ENCODE measurements at places on chromosomes 13 and 19. TPM values are rescaled to one million over a fixed set of nuclear protein-coding genes. Genes with fewer than 3 reads are reported as not detected.

DNA sequence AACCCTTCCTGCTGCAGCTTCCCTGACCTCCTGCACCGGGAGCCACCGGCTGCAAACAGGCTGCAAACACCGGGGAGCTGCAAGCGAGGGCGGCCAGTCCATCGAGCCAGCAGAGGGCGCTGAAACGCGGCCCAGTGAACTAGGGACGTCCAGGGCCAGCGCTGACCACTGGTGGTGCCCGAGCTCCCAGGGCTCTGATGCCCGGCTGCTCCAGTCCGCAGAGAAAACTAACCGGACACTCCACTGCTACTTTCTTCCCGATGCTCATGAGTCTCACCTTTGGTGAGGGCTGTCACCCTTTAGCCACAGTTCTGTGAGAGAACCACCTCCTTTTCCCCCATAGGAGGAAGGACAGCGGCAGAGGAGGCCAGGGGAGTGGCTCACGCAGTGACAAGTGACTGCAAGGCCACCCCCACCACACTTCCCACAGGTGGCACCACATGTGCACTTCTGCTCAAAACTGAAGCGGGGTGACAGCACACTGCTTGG is 82.8 kb upstream of the MTIF3 start:
- DNase-seq = peak; percentile 57

GRCh38 chr19:575527-576506 is 3.4 kb downstream of the BSG start:
- peak; percentile 41 for DNase-seq

The SHD gene
- total RNA-seq = 0.94 TPM

DNA sequence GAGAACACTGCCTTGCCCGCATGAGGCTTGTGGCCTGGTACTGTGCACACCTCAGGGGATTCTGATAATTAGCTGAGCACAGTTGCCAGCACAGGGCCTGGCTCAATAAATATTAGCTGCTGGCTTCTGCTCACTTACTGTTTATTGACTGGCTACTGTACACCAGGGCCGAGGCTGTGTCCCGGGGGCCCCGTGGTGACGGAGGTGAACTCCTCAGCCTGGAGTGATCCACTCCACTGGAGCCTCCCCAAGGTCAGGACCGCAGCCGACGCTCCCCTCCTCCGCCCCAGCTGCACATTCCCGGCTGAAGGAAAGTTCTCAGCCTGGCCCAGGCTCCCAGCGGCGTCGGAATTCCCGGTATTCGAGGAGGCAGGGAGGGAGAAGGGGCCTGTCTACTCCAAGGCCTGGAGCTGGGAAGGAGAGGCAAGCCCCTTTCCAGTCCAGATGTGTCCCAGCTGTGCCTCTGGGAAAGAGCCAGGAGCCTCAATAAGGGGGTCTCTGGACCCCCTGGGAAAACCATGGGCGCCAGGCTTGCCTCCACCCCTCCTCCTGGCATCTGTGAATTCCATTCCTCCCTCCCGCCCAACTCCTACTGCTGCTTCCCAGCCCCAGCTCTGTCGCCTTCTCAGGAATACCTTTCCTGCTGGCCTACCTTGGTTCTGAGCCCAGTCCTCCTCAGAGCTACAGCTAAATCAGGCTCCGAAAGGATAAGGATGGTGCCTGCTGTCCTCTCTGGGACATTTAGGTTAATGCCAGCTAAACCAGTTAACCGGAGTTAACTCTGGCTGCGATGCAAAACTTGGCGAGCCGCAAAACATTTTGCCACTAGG is 7.3 kb downstream of the RPS16 start:
- DNase-seq = no peak

GRCh38 chr13:45833663-45834375 is 17.7 kb downstream of the SIAH3 start:
- DNase-seq = no peak

DNA sequence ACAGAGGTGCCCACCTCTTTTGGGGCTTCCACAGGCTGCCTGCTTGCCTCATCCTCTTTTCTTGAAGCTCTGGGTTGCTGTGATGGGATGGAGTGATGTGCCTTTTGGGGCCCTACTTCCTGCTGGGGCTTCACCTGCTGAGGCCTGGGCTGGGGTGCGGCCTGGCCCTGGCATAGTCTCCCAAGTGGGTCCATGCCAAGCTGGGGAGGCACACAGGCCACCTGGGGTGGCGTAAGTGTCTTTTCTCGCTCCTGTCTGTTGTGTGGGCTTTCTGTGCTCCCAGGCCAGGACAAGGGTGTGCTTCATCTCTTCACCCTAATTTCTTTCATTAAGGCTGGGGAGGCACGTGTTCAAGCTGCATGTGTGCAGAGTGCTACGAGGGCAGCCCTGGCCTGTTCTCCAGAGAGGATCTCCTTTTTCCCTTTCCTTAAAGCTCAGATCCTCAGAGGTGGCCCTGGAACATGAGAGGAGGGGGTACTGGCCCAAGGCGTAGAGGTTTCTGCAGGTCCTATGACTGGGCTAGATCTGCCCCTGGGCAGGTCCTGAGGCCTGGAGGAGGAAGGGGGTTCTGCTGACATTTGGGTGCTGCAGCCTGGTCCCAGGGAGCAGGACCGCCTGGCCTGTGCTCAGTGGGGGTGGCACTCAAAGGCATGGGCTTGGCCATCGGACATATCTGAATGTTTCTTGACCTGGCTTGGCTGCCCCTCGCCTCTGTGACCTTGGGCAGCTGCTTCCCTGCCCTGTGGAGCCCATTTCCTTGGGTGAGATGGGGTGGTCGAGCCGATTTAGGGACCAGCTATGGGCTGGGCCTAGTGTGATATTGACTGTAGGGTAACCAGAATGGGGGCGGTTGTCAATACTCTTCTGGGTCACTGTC is 23.7 kb upstream of the RNF17 start:
- DNase-seq = no peak
